ENCODE measurements at places on chromosomes 7 and 10.

DNA sequence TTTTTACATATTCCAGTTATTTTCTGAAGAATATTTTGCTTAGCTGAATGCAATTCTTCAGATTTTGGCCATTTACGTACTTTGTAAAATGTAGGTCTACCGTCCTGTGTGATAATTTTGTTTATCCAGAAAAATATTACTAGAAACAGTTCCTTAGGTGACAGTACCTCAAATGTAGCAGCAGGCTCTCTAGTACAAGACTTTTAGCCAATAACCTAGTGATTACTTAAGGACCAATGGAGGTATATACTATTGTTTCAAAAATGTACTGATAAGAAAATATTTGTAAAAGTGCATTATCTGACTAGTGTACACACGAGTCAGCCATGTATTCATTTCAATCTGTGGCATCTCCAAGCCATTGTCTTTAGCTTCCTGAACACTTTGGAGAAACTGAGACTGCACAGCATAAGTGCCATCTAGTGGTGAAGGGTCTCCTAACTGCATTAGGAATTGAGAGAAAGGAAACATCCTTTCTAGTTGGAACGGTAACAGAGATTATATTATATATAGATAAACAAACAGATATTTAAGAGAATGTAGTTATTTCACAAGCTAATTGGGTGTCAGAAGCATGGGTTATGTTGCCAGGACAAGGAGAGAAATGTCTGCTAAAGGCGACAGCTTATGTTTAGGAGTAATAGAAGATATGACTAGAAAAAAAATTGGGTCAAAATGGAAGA is 23.7 kb downstream of the RTKN2 start:
- no peak for DNase-seq

GRCh38 chr7:74033372-74034311 is 5.7 kb downstream of the ELN start:
- no peak for DNase-seq

DNA sequence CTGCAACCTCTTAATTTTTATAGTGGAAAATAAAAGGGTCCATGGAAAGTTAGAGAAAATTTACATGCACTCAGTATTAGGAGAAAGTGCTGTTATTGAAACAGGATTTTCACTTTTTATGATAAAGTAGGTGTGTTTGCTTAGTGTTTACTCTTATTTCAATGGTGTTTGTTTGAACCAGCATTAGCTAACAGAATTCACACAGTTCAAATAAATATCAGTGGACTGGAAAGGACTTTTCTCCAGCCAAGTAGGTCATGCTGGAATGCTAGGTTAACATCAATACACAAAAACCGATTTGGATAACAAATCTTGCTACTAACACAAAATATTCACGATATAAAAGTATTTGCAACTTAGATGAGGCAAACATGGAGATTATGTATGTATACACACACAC is 49.4 kb upstream of the BET1 start:
- no peak for DNase-seq

- DNase-seq, result no peak
Observed at GRCh38 chr7:13067036-13067435, 379.6 kb downstream of the ARL4A start.

- no peak for DNase-seq
Observed at GRCh38 chr10:35435824-35436223, 99.5 kb downstream of the CCNY start.

DNA sequence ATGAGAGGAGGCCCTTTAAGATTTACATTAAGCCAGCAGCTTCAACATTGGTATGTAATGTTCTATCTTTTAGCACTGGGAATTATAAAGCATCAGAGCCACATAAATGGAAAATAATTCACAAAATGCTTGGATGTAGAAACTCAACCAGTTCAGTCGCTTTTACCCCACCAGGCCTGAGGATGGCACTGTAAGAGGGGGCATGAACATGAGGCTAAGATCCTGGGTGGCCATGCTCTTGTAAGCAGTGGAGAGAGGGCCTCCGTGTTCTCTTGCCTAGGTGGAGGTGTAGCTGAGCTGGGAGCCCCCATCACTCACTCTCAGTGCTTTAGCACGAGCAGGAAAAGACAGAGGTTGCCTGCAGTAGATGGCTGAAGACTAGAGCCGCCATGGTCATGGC is 238.8 kb downstream of the FANK1 start:
- DNase-seq, result no peak
